GF-D8 (cell line): ENCODE measurements at places on chromosomes 3 and 15.

DNA sequence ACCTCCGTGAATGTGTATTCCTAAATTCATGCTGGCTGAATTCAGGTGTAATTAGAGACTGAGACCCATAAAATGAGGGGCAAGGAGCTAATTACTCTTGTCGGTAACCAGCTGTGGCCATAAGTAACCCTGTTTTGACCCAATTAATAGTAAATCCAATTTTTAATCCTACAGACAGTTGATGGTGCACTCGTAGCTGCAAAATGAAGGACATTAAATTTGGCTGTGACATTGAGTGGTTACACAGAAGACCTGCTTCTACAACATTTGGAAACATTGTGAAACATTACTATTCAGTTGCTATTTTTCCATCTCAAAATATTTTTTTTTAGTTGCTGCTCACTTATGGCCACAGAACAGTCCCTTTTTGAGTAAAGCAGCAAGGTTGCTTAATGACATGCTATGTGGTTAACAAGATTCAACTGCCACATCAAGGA, 33.0 kb downstream of the MBNL1 start:
- peak; percentile 35 for DNase-seq

DNA sequence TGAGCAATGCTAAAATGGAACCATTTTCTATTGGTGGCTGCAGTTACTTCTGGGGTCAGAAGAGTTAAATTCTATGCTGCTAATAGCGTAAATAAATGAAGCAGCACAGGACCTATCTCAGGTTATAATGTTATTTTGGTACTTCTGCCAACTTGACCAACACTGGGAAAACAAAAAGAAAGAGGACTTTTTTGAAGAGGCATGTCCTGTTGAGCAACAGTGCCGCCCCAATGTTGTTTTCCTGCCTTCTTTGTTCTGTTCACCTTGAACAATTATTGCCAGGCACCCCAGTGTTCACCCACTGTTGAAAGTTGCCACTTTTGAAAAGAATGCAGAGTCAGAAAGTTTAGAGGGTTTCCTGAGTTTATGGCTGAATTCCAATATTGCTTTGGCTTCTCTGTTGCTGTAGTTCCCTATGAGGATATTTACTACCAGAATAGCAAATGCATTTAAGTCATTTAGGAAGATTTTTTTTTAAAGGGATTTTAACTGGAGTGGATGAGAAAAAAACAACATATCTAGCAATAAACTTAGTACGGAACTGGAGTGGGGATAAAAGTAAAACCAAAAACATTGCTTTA, 679.0 kb upstream of the DPPA4 start:
- no peak for DNase-seq

DNA sequence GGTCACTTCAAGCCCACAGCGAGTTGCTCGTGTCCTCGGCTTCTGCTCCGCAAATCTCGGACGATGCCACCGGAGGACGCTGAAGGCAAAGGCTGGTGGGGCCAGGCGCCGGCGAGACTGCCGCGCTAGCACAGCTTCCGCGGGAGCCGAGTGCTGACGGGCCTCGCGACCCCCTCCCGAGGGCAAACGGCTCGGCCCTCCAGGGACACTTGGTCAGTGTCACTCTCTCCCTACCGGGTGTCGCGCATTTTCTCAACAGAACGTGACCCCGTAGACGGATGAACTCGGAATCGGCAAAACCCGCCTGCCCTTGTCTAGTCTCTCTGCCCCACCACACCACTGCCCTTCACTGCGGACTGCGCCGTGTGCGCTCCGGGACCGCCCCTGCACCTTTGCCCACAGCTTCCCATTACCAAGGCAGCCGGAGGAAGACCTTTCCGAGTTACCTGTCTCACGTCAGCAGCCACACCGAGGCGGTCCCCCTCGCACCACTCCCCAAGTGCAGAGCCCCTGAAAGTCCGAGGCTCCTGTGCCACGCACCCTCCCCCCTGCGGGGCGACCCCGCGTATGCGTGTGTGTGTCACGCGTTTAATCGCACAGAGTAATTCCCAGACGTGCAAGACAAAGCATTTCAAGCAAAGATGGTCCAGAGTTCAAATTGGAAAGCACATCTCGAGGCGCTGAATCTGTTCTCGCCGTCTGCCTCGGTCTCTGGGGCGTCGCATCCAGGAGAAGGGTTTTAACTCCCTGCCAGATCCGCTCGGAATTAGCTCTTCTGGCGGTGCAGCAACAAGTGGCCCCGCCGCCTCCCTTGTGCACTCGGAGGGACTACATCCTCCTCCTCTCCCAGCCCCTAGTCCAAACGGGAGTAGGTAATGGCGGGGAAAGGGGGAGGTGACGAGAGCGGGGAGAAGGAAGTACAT, 245.0 kb upstream of the TOPAZ1 start:
- no peak for DNase-seq

DNA sequence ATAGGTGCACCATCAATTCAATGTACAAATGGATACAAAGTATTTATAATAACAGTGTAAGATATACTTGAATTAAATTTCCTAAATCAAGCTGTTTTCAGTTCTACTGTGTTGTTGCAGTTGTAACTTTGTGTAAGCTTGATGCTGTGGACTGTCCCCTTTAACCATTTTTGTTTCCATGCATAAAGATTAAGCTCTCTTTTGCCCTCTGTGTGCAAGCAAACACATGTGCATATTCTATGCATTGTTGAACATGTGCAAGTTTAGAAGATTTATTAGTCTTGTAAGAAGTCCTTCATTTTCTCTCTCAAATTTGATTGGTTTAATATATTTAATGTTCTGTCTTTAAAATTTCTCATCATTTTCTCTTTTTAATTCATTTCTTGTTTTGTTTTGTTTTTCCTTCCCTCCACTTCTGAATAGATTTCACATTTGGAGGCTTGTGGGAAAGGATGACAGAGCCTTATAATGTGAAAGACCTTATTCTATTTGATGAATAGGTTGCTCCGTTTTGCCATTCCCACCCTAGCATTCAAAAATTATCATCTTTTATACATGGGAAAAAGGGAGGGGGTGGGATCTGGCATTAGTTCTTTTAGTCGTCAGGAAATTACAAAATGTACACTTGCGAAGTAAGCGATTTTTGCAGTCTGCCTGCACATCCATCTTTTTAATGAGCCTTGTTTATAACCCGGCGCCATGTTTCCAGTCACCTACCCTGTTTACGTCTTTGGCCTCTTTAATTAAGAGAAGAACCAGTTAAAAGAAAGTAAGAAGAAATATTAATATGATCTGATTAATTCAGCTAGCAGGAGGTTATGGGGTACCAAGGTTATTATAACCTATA, 961.5 kb upstream of the NR2F2 start:
- no peak for DNase-seq

- no peak for DNase-seq
Measured at GRCh38 chr3:49841806-49842205, 14.6 kb downstream of the TRAIP start.

- DNase-seq, result no peak
Measured at GRCh38 chr3:179072100-179072438, 460 bp upstream of the ZMAT3 start.

GRCh38 chr3:82423268-82424030, 662.0 kb upstream of the GBE1 start:
- DNase-seq, result no peak

- DNase-seq, result no peak
Measured at GRCh38 chr15:44633603-44634002, 29.9 kb downstream of the SPG11 start.

DNA sequence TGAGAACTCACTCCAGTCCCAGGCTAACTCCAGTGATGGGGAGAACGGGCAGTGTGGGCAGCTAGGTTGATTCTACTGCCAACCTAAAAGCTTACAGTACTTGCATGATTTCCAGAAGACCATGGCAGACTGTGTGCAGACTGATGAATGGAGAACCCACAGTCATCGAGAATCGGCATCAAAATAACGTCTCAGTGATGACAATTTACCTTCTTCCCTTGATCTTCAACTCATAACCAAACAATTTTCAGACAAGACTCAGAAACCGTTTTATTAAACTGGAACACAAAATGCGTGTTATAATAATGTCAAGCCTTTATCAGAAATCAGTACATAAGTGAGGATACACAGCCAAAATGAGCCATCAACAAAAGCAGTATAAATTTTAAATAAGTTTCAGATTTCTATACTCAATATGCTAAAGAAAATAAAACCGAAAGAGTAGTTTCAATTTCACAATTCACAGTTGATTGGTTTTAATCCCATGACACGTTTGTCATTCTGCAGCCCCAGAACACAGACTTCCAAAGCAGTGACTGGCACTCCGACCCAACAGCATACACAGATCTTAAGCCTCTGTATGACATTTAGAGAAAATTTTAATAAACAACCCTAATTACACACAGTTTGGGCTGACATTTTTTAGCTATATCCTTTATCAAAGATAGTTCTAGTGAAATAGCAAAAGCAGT, 54.5 kb downstream of the ZMAT3 start:
- no peak for DNase-seq

DNA sequence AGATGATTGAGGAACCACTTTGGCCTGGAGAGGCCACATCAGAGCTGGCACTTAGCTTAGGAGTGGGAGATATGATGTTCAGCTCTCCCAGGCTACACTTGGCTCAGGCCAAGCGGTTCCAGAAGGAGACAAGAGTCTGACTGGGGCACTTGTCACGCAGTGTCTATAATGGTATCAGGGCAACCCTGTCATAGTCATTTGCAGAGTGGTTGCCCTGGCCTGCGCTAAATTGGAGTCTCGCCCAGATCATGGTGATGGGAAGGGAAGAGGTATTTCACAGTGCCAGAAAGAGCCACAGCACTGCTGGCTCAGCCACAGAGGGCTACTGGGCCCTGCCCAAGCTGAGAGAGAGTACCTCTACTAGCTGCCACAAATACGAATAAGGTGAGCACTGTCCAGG, 186.9 kb upstream of the CRBN start:
- no peak for DNase-seq

DNA sequence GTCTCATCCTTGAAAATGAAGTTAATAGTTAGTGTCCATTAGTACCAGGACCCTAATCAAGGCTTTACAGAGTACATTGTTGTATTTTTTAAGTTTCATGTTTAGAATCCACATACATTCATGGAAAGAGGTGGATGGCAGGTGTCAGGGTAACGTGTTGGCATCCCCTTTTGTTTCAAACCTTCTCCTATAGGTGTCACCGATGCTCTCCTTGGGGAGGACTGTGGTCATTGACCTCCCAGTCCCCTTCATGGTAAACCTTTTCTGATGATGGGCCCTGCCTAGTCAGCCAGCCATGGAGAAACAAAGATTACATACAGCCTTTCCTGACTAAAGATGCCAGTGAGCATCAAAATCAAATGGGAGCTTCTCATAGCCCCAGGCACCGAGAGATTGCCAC, 574.8 kb downstream of the AGBL1 start:
- no peak for DNase-seq

DNA sequence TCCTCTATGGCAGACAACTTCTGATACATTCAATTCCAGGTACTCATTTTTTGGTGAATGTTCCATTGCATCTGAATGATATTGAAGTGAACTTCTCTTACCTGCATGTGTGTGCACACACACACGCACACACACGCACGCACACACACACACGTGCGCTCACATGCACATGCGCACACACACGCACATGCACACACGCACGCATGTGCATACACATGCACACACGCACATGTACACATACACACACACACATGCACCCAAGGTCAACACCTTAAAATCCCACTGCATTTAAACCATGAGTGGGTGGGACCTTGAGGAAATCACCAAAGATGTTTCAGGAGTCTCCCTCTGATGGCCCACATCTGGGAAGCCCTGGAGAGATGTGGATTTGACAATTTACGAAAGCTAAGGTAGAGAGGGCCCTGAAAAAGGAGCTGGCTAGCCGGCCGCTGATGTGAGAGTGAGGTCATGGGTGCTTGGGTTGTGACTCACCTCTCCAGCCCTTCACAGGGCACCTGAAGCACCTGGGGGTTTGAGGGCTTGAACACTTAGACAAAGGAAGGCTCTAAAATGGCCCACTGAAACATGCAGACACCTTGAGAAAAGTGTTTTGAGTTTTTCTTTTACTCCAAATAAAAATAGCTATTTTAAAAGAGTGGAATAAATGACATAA, 269.1 kb upstream of the LRRFIP2 start:
- DNase-seq, result no peak

GRCh38 chr3:176663837-176664831, 533.1 kb downstream of the TBL1XR1 start:
- no peak for DNase-seq

DNA sequence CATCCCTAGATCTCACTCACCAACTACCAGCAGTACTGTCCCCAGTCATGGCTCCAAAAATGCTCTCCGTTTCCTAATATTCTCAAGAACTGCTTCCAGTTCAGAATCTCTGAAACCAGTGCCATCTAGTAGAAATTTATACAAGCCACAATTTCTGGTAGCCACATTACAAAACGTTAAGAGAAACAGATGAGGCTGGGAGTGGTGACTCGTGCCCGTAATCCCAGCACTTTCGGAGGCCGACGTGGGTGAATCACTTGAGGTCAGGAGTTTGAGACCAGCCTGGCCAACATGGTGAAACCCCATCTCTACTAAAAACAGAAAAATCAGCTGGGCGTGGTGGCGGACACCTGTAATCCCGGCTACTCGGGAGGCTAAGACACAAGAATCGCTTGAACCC, 78.4 kb upstream of the RAD18 start:
- no peak for DNase-seq

DNA sequence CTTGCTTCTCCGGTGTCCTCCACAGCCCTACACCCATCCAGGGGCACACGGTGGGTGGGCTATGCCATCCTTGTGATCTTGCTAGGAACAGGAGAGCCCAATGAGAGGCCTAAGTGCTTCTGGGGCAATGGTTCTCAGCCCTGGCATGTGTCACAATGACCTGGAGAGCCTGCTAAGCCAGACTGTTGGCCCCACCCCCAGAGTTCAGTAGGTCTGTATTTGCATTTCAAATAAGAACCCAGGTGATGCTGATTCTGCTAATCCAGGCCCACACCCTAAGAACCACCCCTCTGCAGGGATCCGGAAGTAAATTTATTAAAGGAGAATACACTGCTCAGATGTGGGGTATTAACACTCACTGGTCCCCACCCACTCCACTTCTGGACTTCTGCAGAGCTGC, 57.9 kb downstream of the RORA start:
- DNase-seq, result no peak

DNA sequence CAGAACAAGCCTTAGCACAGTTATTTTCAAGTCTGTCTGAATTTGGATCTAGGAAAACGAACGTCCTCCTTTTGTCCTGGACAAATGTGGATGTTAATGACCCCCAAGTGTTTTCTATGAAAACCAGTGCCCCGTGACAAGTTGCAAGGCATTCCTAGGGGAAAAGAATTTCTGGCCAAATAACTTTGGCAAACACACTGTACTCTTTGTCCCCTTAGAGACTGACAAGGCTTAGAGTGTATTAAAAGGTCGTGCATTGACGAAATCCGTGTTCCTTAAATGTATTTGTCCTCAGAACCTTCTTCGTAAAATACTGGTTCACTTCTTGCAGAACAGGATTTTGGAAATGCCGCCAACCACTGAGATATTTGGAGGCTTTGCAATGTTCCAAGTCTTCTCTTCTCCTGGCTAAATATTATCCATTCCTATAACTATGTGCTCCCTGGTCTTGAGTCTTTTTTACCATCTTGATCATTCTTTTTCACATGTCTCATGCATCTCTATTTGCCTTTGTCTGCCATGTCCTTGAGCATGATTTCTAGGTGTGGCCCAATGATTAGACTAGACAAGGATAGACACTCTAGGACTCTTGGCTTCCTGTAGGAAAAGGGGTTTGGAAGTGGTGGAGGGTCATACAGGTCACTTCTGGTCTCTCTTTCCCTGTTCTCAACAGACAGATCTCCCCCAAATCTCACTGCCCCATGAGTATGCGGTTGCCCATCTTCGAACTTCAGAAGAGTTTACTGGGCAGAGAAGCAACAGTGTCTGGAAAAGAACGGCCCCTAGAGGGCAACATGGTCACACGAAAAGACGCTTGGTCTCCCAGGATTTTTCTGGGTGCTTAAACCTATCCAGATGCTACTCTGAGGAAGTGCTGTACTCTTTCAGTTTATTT, 117.5 kb downstream of the EDEM1 start:
- DNase-seq, result no peak

- no peak for DNase-seq
Measured at GRCh38 chr3:158896729-158897128, 94.9 kb downstream of the MFSD1 start.
